NCI-H345 (cell line): ENCODE measurements at places on chromosomes 1 and 21.

DNA sequence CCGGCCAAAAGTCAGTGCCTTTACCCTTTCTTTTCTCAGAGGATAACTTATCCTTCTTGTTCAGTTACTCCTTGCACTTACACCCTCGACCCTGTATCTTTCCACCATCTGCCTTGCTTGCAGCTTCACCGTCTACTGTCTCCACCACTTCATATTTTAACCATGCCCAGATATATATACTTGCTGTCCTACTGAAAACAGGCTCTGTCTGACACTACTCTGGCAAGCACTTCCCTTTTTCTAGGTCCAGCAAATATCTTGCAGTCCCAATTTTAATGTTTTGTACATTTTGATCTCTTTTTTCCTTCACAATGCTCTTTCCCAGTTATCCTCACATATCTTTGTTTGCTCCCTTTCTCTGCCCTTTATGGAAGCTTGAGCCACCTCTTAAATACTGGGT, 308.6 kb downstream of the TPR start:
- no peak for DNase-seq

GRCh38 chr1:38587766-38588165, 271.8 kb downstream of the RRAGC start:
- DNase-seq = no peak

GRCh38 chr1:45570631-45571030, 13.2 kb upstream of the NASP start:
- no peak for DNase-seq

GRCh38 chr1:218273762-218274479, 11.2 kb upstream of the RRP15 start:
- DNase-seq = peak; percentile 29

DNA sequence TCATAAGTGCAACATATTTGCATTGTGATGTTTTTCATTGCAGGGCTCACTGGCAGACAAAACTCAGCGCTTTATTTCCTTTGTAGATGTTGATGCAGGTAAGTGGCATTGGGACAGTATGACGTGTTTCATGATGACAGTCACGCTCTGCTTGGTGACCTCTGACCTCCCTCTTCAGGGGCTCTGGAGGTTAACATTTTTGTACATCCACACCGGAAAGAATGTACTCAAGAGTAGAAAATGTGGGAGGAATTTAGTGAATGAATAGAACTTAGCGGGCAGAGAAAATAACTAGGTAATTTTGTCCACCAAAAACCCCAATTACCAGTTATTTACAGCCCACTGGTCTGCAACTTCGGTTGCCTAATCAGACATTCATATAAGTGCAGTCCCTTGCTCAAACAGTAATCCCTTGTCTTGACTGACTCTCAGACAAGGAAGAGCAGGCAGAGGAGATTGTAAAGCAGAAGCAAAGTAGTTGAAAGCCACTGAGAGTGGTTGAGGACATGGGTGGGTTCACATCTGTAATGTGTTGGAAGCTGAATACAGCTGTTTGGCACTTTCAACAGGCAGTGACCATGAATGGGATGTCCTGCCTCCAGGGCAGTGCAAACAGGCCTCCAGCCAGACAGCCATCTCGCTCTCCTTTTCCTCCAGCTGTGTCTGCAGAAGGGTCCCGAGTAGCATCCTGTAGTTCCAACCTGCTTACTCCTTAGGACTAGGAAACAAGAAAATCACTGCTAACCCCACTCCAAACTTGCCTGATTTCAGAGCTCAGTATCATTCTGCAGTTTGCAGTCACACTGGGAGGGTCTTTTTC, 188.9 kb downstream of the NRIP1 start:
- DNase-seq = no peak

DNA sequence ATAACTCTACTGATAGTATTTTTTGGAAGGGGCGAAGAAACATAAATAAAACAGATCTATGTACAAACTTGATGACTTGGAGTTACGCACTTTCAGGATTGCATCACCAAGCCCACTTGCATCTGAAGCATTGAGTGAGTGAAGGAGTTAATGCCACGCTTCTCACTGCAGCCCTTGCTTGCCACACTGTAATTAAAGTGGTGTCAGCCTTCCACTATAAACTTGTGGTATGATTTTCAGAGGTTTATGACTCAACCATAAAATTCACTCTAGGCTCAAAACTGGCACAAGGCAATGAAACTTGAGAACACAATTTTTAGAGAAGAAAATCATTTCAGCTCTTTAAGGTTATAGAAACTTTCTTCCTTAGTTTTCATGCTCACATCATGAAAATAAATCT, 93.9 kb upstream of the PRMT6 start:
- DNase-seq = no peak

DNA sequence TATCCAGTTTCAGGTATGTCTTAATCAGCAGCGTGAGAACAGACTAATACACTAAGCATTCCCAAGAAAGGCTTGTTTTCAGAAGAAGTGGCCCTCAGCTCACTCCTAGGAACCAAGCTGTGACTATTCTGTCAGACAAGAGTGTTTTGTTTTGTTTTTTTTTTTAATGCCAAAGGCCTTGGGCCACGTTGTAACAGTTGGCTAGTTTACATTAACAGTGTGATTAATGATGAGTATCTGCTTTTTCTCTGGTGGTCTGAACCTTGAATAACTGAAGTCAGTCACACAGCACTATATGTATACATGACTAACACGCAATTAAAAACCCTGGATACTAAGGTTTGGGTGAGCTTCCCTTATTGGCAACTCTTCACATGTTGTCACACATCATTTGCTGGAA, 21.9 kb downstream of the DPYD start:
- no peak for DNase-seq

DNA sequence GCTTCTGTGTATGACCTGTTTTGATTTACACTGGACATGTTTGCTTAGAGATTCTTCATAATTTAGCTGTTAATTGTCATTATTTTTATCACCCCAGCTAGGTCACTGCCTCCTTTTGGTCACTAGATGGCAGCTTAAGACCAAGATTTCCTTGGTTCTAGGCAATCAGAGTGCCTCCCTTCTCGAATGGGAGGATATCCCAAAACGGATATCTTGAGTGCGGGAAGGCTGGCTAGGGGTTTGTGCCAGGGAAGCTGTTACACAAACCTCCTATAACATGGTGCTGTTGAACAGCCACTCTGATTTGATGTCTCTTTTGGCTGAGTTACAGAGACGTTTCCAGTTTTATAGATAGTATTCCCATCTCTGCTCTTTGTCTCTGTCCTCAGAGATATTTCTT, 283.5 kb downstream of the S1PR1 start:
- peak; percentile 65 for DNase-seq
